ENCODE measurements at places on chromosomes 13 and 19.
A peak's percentile ranks its signal among the peaks of the same experiment; 100 is the strongest.

- DNase-seq: peak; percentile 90
Measured at GRCh38 chr19:41226053-41226873, 7.2 kb downstream of the AXL start.

DNA sequence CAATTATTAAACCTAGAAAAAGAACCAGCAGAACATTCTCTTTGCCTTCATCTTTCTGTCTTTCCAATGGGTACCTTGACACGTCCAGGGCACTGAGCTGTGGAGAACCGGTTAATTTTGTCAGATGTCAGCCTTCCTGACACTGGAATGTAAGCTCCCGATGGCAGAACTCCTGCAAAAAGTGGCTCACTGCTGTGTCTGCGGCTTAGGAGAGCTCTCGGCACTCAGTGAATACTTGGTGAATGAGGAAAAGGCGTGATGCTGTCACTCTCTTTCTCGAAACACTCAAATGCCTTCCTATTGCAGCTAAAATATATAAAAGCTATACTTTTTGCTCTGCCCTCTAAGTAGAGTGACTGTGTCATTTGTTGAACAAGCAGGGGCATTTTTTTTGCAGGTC, 17.6 kb downstream of the CEBPA start:
- DNase-seq: no peak

- no peak for DNase-seq
Measured at GRCh38 chr13:64029343-64030093, 2613.9 kb upstream of the PCDH20 start.

DNA sequence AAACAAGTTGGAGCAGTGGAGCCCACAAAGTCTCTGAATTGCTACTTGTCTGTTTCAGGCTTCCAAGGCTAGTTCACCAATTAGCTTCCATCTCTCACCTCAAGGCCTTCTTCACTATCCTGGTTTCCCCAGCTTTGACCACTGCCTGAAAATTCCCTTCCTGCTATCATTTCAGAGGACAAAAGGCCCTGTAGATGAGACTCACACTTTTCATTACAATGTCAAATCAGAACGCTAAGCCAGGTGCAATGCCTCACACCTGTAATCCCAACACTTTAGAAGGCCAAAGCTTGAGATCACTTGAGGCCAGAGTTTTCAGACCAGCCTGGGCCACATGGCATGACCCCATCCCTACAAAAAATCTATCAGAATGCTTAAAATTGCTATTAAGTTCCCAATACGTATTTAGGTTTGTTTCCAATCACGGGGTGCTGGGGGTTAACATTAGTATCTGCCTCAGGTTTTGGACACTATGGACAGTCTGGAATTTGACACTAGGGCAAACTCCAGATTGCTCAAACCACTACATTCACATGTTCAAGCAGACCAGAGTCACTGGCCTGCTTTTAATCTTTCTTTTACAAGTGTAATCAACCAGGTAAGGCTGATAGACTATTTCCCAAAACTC, 5.5 kb downstream of the TPT1 start:
- no peak for DNase-seq

DNA sequence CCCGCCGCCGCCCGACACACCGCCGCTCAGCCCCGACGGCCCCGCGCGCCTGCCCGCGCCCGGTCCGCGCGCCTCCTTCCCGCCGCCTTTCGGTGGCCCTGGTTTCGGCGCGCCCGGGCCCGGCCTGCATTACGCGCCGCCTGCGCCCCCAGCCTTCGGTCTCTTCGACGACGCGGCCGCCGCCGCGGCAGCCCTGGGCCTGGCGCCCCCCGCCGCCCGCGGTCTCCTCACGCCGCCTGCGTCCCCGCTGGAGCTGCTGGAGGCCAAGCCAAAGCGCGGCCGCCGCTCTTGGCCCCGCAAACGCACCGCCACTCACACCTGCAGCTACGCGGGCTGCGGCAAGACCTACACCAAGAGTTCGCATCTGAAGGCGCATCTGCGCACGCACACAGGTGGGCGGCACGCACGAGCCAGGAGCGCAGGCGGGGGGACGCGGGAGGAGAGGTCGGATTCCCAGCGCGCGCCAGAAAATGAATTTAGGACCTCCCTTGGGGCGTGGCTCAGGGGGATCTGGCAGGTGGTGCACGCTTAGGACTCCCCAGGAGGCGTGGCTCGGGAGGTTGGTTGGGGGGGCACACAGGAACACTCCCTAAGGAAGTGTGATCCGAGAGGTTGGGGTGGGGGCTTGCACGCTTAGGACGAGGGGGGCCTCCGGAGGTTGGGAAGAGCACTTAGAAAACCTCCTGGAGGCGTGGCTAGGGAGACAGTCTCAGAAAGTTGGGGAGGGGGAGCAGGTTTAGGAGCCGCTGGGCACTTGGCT, 1.2 kb downstream of the KLF2 start:
- DNase-seq: peak; percentile 84

GRCh38 chr13:113064534-113065405, 40.8 kb upstream of the F7 start:
- DNase-seq: no peak

DNA sequence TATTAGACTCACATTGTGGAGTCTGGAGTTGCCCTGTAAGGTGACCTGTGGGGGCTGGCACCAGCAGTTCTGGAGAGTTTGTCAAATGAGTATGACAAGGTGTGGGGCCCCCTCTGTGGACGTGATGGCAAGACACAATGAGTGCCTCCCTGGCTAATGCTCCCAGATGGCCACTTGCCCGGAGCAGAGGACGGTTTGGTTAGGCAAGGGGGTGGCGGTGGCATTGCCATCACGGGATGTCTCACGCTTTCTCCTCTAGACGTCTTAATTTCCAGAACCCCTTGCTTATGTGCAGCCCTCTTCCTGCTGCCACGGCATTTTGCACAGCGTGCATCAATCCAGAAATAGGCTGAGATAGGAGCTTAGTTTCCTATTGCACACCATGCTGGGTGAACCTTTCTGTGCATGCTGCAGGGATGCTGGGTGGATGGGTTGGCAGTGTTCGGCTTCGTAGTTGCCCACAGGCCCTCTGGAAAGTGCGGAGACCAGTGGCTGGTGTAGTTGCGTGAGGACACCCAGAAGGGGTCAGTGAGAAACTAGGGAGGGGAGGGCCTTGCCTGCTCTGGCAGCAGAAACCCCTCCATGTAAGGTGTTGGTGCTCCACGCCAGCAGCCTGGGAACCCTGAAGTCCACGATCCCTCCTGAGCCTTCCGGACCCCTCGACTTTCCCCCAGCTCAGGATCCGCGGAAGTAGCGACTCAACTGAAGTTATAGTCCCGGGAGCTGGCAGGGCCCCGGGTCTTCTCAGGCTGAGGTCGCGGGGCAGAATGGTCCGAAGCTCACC, 18.1 kb upstream of the LRP3 start:
- no peak for DNase-seq

GRCh38 chr13:23632048-23632582, 61.9 kb downstream of the TNFRSF19 start:
- no peak for DNase-seq

DNA sequence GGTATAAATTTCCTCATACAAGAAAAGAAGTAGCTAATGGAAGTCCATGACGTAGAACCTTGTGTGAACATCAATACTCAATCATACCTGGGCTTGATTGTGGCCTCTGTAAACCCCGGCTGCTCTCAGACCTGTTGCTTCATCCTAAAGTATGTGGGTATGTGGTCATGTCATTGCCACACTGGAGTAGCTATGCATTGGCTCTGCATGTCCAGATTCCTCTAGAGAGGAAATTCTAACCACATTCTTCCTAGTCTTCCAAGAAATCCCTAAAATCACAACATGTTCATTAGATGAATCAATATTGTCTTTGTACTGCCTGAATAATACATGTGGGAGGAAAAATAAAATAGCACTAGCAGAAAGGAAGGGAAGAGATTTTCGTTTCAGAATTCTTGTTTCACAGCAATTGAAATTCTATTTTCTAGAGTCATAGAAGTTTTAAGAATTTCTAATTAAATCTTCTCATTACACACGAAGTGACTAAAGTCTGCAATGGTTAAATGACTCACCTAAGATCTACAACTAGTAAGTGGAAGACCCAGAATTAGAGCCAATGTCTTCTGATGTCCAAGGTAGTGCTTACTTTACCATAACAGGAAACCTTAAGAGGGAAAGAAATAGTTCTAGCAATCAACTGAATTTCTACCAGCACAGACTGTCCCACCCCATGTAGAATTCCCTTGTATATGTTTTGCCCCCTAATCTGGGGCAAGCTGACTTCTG, 28.0 kb downstream of the RXFP2 start:
- DNase-seq: no peak

- no peak for DNase-seq
Measured at GRCh38 chr19:622666-623065, 10.7 kb downstream of the POLRMT start.

DNA sequence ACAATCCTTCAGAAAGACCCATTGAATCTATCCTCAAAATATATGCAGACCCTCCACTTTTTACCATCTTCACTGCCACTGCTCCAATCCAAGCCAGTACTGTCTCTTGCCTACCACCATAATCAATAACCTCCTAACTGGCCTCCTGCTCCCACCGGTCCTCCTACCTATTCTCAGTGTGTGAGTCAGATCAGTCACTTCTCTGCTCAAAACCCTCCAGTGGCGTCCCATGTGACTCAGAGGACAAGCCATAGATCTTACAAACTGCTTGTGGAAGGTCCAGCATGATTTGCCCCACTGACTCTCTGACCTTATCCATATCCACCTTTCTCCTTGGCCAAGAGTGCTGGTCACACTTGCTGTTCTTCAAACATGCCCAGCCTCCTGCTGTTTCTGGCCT, 23.4 kb upstream of the MBNL2 start:
- no peak for DNase-seq

DNA sequence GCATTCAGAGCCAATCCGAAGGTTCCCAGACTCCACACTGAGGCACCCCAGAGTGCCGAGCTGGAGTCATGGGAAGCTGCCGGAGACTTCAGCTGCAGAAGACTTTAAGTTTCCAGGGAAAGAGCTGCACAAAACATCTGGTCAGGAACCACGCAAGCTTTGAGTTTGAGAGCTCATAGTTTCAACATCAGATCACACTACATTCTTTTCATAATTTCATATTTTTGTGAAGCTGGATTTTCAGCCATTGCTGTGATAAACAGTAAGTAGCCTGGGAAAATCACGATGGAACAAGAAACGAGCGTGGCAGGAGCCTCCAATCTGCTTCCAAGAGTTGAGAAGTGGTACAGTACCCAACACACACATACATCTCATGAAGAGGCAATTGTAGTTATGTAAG, 25.5 kb upstream of the ATP12A start:
- DNase-seq: no peak

- peak; percentile 89 for DNase-seq
Measured at GRCh38 chr19:41263042-41263849, 926 bp upstream of the HNRNPUL1 start.

DNA sequence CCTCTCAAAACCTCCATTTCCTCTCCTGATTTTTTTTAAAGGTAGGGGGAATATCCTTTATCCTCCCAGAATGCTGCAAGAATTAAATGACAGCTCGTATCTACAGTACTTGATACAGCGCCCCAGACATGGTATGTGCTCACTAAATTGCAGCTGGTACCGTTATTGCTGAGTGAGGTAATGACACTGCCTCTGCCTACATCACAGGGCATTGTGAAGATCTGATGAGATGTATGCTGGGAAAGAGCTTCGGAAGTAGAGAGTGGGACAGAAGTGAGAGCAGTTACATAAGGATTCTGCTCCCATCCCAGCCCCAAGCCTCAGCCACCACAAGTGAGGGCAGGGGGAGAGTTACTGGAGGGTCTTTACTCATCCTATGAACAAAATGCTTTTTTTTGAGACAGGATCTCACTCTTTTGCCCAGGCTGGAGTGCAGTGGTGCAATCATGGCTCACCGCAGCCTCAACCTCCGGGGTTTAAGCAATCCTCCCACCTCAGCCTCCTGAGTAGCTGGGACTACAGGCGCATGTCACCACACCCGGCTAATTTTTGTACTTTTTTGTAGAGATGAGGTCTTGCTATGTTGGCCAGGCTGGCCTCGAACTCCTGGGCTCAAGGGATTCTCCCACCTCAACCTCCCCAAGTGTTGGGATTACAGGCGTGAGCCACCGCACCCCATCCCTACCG, 1.7 kb upstream of the FKRP start:
- no peak for DNase-seq

- no peak for DNase-seq
Measured at GRCh38 chr13:74187564-74187963, 53.4 kb upstream of the KLF12 start.

DNA sequence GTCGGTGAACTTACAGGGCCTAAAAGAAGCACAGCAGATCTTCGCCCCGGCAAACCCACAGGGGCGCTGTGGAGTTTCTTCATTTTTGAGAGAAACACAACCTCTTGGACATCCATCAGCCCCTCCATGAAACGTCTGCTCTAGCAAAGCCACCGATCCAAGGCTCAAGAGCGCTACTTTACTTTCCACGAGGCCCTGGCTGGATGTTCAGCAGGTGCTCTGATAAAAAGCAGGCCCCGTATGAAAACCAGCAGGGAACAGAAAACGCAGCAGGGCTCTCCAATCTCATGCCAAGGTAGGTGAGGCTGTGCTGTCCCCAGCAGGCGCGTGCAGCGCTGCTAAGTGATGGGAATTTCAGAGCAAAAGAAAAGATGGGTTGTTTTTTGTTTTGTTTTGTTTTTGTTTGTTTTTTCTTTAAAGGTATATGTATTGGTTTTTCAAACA, 86.7 kb downstream of the IRS2 start:
- DNase-seq: no peak

DNA sequence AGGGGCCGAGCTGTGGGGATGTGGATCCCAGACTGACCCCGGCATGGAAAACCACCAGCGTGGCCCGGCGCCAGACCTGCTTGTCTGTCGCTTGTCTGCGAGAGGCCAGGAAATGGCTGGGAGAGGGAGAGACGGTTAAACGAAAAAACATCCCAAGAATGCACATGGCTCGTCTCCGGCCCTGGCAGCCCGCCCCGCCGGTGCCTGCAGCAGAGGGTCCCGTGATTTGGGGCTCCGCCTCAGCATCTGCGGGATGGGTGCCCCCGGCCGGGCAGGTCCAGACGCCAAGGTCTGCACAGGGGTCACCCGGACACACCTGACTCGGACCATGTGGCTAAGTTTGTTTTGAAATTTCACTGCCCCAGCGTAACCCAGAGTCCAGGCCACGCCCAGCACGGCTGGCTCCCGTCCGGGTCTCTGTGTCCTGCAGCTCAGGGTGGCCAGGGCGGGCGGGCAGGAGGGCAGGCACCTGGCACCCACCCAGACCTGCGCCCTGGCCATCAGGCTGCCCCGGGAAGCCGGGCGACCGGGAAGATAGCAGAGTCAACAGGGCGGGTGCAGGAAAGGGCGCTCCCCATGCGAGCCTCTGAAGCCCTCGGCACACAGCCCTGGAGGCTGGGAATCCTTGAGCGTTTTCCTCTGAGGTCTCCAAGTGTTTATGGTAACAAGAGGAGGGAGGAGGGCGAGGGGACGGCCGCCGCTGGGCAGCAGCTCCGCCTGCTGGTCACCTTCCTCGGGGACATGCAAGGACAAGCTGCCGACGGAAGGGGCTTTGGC, 103.2 kb downstream of the GADD45B start:
- peak; percentile 96 for DNase-seq

GRCh38 chr13:96397807-96398206, 307.9 kb downstream of the HS6ST3 start:
- DNase-seq: no peak

DNA sequence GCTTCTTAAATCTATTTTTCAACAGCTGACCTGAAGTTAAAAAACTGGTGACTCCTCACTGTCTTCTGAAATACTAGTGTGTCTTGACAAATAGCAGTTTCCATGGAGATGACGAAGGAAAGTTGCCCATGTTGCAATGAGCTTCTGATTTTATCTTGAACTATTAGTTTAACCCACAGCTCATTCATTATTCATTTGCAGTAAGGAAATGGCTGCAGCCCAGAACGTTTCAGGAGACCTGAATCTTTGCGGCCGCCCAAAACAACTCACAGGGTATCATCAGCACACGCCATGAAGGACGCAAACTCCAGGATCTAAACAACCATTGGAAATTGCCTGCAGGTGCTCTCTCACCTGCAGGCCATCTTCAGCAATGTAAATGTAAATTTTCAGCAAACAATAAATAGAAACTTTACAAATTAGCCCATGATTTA, 142.5 kb downstream of the DCLK1 start:
- no peak for DNase-seq

All from sigmoid colon (tissue), 7 donors.